Karpas-422 (cell line): ENCODE measurements at places on chromosomes 13 and 19. TPM values are rescaled to one million over a fixed set of nuclear protein-coding genes. Genes with fewer than 3 reads are reported as not detected.

SBSN gene
- total RNA-seq: 0.25 TPM in 1 of 2 replicates, not detected in the other

CEACAM1 gene
- 0.56 and 3.5 TPM in 2 replicates for total RNA-seq

DNA sequence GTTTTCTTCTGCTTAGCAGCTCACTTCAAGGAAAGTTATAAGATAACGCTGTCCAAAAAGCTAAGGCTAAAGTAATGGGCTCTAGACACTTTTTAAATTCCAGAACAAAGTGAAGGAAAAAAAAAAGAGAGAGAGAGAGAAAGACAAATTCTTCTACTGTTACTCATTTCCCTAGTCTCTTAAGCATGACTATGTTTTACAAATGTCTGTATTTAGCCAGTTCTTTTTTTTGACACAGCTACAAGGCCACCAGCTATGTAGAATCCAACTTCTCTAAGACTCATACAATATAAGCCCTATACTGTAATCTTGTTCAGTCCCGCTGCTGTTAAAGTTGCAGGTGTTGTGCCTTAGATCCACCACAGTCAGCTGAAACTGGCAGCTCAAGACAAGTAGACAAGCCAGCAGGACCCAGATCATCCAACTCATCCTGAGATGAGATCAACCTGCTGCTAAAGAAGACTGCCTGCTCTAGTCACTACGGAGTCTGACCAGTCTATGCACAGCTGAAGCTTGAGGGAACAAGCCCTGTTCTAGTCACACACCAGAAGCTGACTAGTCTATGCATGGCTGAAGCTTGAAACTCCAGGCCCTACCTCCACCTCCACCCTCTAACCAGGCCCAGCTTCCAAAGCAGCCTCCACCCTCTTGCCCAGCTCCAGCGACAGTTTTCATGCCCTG lies 10.3 kb upstream of the ZNF83 start:
- H3K36me3 ChIP-seq: peaks cover 81% of the 10 kb centered on the region
- no peak overlapping the region for H3K4me3 ChIP-seq
- DNase-seq: no peak

DNA sequence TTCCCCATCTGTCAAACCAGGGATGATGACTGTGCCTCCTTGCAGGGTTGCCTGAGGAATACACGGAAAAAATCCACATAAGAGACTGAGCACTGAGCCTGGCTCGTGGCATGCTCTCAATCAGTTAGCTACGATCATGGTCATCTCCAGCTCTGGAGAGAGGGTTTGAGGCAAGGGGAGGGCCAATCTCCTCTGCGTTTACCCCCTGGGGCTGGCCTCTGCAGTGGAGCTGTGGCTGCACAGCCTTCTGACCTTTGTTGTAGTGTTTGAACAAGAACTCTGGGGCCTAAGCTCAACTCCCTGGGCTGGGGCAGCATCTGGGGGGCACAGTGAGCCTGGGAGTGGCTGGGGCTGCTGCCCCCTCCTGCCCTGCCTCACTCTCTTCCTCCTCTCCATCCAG lies 5.9 kb downstream of the LRRC4B start:
- DNase-seq: no peak
- no peak overlapping the region for H3K27ac ChIP-seq
- H3K36me3 ChIP-seq: no peaks in the 10 kb centered on the region
- H3K4me3 ChIP-seq: no peak overlapping the region
- no peaks in the 10 kb centered on the region for H3K27me3 ChIP-seq
- H3K4me1 ChIP-seq: no peaks in the 10 kb centered on the region

DACH1 gene
- total RNA-seq: not detected in 2 replicates

NUDT15 gene
- total RNA-seq: 16.9 and 22.6 TPM in 2 replicates

DNA sequence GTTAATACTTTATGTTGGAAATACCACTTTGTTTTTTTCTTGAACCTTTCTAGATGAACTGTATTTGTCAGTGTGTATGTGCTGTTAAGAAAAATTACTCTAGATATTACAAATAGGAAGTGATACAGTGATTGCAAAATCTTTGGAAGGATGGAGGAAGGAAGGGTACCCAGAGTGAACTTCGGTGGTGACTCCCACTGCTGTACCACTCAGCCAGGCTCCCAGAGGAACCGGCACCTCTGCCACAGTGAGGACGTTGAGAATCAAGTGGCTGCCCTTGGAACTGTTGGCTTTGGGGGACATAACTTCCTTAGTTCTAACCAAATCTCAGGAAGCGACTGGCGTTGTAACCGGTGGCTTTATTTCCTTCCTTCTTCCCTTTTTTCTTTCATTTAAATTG lies 184.7 kb downstream of the PCCA start:
- no peaks in the 10 kb centered on the region for H3K36me3 ChIP-seq
- H3K4me1 ChIP-seq: no peaks in the 10 kb centered on the region
- H3K27ac ChIP-seq: no peak overlapping the region

DNA sequence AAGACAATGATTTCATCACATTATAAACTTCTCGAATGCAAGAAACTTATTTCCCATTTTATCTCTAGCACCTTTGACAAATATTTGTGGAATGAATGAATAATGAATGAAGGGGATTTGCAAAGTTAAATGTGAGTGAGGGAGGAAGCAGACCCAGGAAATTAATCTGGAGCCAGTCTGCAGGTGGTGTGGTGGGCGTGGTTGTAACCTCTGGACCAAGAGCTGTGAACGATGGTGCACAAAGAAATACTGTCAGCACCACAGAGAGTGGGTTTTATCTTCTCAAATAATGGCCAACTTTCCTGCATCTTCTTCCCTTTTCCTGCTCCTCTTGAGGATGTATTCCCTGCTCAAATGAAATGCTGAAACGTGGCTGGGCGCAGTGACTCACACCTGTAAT lies 11.0 kb upstream of the ZNF792 start:
- no peaks in the 10 kb centered on the region for H3K36me3 ChIP-seq
- H3K27me3 ChIP-seq: no peaks in the 10 kb centered on the region; the same call in 1 of the 2 replicates
- no peak overlapping the region for H3K27ac ChIP-seq
- H3K4me3 ChIP-seq: no peak overlapping the region
- DNase-seq: no peak

DNA sequence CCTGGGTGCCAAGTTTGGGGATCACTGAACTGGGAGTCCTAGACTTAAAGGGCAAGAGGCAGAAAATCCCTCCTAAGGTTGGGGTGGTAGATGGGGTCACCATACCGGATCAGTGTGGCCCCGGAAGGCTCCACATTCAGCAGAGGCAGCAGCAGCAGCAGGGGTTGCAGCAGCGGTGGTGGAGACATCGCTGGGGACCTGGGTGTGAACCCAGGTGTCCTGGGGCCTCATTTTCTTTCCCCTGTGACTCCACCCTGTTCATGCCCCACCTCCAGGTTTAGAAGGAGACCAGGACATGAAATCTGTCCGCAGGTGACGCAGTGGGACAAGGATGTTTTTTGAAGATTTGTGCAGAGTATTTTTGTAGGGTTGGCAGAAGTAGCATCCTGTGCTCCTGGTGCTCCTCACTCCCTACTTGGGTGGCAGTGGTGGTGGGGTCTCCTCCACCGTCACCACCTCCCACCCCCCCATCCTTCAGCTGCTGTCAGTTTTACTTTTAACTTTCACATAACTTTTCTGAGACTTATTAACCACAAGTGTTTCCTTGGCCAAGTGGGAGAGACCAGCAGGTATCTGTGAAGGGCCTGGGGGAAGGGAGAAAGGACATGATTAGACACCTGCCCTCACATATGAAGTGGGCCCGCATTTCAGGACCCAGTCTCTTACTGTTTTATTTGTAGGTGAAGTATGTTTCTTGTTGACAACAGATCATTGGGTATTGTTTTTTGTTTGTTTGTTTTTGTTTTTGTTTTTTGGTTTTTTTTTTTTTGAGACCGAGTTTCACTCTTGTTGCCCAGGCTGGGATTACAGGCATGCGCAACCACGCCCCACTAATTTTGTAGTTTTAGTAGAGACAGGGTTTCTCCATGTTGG lies at the start of gene NAPSA:
Gene NAPSA (minus strand): TSS at position 206 of the 873 bp plus-strand sequence. CDS start 18 bp downstream, at position 188.
- no peak for DNase-seq
- no peaks in the 10 kb centered on the region for H3K36me3 ChIP-seq
- no peak within 1 kb of the TSS for H3K27ac ChIP-seq
- no peak within 1 kb of the TSS for H3K4me3 ChIP-seq
- H3K27me3 ChIP-seq: no peaks in the 10 kb centered on the region

DNA sequence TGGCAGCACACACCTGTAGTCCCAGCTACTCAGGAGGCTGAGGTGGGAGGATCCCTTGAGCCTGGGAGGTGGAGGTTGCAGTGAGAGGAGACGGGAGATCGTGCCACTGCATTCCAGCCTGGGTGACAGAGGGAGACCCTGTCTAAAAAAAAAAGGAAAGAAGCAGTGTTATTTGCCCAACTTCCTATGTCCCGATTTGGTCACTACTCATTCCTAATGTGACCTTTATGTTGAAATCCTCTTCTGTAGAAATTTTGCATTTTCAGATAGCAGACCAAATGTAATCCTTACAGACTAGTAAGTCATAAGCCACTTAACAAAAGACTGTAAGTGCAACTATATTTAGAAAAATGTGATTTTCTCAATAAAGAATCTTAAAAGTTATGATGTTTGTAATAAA lies 18.2 kb upstream of the STK24 start:
- H3K27ac ChIP-seq: no peak overlapping the region
- no peaks in the 10 kb centered on the region for H3K4me1 ChIP-seq
- DNase-seq: no peak
- H3K4me3 ChIP-seq: no peak overlapping the region
- H3K27me3 ChIP-seq: no peaks in the 10 kb centered on the region
- no peaks in the 10 kb centered on the region for H3K36me3 ChIP-seq

UPF3A gene
- 35.8 and 41.1 TPM in 2 replicates for total RNA-seq

DNA sequence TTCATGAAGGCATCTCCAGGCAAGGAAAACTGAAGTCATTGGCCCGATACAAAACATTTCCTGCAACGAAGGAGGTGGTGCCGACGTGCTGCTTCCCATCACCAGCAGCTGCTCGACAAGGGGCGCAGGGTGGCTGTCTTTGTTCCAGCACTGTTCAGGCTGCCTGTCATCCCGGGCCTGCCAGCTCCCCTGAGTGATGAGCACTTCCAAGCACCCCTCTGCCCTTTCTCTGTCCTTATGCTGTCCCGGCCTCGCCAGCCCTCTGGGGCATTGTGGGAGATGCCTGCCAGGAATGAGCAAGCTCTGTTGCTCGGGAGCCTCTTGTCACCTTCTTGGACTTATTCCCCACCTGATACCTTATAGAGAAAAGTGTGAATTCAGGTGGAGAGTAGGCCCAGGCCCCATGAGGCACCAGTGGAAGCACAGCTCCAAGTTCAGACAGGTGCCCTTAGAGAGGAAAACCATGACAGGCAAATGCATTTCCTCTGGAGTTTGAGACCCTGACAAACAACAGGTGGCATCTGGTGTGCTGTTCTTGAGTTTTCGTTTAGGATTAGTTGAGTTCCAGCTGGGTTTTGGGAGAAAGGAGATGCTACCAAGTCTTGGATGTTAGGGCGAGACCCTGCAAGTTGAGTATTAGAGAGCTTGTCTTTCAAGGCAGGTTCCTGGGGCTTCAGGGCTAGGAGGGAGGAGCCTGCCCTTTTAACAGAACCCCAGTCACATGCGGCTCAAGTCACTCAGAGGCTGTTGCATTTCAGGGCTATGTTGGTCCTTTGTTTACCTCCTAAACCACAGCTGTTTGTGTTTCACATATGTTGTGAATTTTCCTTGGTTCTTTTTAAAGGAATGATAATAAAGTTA lies 21.4 kb downstream of the BBC3 start:
- no peaks in the 10 kb centered on the region for H3K27me3 ChIP-seq
- H3K4me3 ChIP-seq: no peak overlapping the region
- H3K36me3 ChIP-seq: 0 out of 2 replicates have a peak, but pooled peaks cover 12% of the 10 kb centered on the region
- peaks cover 17% of the 10 kb centered on the region for H3K4me1 ChIP-seq
- peak overlapping the region; percentile 50 for H3K27ac ChIP-seq

TMEM272 gene
- 0.15 TPM in 1 of 2 replicates, not detected in the other for total RNA-seq

GRCh38 chr13:91146601-91147000 lies 200.9 kb upstream of the MIR17HG start:
- H3K4me1 ChIP-seq: no peaks in the 10 kb centered on the region
- no peak overlapping the region for H3K4me3 ChIP-seq
- H3K27ac ChIP-seq: no peak overlapping the region
- H3K27me3 ChIP-seq: no peaks in the 10 kb centered on the region

IRGC gene
- total RNA-seq: not detected in 2 replicates

DNA sequence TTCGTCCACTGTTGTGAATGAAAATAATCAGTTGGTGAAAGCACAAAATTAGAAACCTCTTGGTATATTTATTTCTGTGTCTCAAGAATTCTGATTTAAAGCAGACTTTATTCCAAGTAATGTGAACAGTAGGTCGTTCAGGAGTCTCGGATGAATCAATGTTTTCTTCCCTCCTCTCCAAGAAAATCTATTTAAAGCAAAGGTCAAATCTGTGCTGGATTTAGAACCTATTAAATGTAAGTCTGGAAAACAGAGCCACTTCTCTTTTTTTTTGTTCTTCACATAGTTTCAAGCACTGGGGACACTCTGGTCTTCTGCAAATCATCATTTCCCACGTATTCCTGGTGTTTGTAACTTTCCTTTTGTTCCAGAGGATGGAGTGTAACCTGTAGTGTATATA lies 312.7 kb downstream of the ATP8A2 start:
- no peak overlapping the region for H3K27ac ChIP-seq
- no peaks in the 10 kb centered on the region for H3K27me3 ChIP-seq
- H3K4me3 ChIP-seq: no peak overlapping the region
- H3K36me3 ChIP-seq: no peaks in the 10 kb centered on the region

RAX2 gene
- not detected in 2 replicates for total RNA-seq

DNA sequence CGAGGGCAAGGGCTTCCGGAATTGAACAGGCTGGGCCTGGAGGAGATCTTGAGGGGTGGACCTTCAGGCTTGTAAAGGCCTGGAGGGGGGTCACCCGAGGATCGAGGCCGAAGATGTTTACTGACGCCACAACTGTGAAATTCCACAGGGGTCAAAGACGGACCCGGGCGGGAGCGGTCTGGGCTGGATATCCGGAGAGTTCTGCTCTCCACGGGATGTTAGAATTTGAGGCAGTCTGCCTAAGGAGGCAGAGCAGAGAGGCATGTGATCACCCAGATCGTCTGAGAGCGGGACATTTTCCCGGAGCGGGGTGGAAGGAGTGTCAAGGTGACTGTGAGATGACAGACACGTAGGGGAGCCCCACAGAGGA lies 13.2 kb downstream of the KLHL26 start:
- H3K27ac ChIP-seq: no peak overlapping the region
- no peak for DNase-seq
- H3K4me3 ChIP-seq: no peak overlapping the region

DNA sequence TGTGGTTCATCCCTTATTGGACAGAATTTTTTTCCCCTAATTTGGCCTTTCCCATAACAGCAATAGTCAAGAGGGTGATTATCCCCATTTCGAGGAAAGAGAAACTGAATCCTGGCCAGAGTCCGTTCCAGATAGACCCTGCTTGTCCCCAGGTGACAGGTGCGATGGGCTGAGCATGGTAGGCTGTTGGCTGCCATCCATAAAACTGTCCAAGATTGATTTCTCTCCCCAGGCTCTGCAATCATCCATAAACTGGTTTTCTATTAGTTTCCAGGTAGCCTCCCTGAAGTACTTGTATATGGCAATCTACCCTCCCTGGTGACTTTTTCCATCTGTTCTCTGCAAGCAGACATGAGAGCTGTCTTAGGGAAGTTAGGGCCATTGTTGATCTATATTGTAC lies 25.4 kb downstream of the SERP2 start:
- H3K4me1 ChIP-seq: no peaks in the 10 kb centered on the region
- H3K27ac ChIP-seq: no peak overlapping the region
- no peaks in the 10 kb centered on the region for H3K36me3 ChIP-seq
- no peak for DNase-seq
- no peaks in the 10 kb centered on the region for H3K27me3 ChIP-seq
- no peak overlapping the region for H3K4me3 ChIP-seq
